ENCODE measurements at places on chromosomes 6 and 20. TPM values are rescaled to one million over a fixed set of nuclear protein-coding genes. Genes with fewer than 3 reads are reported as not detected.

- DNase-seq, result no peak
Observed at GRCh38 chr6:34855463-34855862, 32.4 kb downstream of the TAF11 start.

DNA sequence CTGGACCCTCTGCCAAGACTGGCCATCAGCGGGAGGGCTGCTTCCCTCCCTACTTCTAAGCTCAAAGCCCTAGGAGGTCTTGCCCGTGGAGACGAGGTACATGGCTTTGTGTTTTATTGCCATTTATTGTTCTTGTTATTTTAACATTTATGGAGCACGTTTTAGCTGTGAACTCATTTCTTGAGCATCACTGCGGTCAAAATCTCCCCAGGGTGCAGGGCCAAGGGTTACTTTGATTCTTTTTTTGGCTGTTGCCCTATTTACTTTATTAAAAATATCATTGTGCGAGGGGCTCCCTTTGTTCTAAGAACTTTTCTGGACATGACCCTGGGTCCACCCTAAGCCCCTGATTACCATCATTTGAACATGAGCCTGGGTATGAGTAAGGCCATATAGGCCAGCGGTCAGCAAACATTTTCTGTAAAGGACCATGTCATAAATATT lies 51.6 kb downstream of the EYA2 start:
- DNase-seq, result no peak

GRCh38 chr6:14001329-14002012 lies 76.7 kb downstream of the RNF182 start:
- DNase-seq, result no peak

- no peak for DNase-seq
Observed at GRCh38 chr20:49367113-49367512, 89.3 kb upstream of the ZNFX1 start.

GRCh38 chr6:154457046-154457713 lies 53.3 kb downstream of the CNKSR3 start:
- DNase-seq, result no peak

DNA sequence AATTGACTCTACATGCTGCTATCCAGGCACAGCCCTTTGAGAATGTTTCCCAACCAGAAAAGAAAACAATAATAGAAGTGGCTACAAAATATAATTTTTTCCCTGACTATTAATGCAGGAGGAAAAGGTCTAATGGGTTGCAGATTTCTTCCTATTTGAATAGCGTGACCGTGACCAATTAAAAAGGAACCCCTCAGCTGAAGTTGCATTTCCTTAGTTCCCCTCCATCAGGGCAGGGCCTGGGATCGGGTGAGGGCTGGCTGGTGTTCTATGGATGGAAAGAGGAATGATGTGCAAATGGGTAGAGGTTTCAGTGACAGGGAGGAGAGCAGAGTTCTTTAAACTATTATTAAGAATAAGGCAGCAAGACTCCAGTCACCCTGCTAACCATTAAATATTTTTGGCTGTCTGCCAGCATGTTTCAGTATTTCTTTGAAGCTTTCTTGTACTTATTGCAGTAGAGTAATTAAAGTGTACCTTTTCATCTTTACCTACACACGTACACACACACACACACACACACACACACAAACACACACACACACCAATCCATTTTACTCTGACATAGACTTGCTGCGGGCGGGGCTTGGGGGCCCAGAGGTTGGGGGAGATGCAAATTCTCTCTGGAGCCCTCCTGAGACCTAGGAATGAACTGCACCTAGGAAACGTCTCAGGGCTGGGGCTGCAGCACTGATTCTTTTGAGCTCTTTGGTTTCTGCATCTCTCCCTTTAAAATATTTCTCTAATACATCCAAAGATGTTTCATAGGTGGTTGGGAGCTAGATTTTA lies 154.8 kb upstream of the SLC35B3 start:
- DNase-seq, result no peak

- DNase-seq, result no peak
Observed at GRCh38 chr6:47663462-47664216, 34.7 kb upstream of the ADGRF4 start.

GRCh38 chr20:16729080-16729479 lies 746 bp upstream of the SNRPB2 start:
- DNase-seq, result no peak

- no peak for DNase-seq
Observed at GRCh38 chr6:84469144-84469543, 241.7 kb upstream of the CEP162 start.

- DNase-seq, result no peak
Observed at GRCh38 chr6:122657601-122658000, 47.4 kb downstream of the PKIB start.

DNA sequence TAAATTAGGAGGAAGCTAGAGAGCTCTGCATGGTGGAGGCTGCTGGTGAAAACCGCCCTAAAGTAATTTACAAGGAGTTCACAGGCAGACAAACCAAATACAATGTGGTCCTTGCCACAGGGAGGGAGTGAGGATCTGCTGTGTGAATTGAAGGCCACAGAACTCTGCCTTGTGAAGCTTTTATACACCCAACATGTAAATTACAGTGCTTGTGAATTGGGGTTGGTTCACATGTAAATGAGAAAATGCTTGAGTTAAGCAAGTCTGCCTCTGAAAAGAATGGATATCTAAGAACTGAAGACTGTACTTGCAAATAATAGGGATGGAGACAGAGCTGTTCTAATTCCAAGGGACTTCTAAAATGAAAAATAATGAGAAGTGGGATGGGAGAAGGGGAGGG lies 194.2 kb downstream of the SLC35F1 start:
- DNase-seq, result no peak

WFDC11 gene
- total RNA-seq, result not detected

WASF1 gene
- total RNA-seq, result 0.48 TPM
